ENCODE measurements at places on chromosomes 6 and 20.
A peak's percentile ranks its signal among the peaks of the same experiment; 100 is the strongest.

- DNase-seq: peak; percentile 67
Observed at GRCh38 chr20:52083627-52084232, 107.8 kb downstream of the ZFP64 start.

- DNase-seq: no peak
Observed at GRCh38 chr6:106974999-106975737, 639 bp upstream of the CD24 start.

DNA sequence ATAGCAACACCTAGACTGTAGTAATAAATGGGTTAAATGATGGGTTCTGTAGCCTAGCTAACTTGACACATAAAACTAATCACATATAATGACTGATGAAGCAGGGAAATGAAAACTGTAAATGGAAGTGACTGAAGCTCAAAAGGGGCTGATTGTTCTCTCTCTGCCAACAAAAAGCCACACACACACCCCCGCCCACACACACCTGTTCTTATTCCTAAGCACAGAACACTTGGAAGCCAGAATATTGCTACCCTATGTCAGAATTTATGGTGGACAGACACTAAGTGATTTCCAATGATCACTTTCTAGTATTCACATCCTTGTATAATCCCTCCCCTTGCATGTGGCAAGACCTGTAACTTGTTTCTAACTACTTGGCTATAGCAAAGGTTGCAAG, 603.5 kb downstream of the UTRN start:
- DNase-seq: no peak

- peak; percentile 54 for DNase-seq
Observed at GRCh38 chr6:80610846-80611245, 504.4 kb downstream of the BCKDHB start.

DNA sequence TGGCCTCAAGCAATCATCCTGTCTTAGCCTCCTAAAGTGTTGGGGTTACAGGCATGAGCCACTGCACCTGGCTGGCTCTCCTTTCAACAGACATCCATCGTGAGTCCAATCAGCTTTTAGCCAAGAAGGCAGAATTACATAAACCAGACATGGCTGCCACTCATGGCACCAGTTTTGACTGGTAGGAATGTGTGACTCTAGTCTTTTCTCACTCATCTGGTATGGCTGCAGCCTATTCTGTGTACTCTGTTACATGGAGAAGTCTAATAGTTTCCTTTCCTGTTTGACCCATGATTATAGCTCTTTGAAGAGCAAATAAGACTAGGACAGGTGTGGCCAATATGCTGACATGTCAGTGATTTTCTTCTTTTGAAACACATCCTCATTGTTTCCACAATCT, 27.0 kb upstream of the RNF144B start:
- no peak for DNase-seq

GRCh38 chr6:10643201-10643651, 51.2 kb downstream of the C6orf52 start:
- no peak for DNase-seq

DNA sequence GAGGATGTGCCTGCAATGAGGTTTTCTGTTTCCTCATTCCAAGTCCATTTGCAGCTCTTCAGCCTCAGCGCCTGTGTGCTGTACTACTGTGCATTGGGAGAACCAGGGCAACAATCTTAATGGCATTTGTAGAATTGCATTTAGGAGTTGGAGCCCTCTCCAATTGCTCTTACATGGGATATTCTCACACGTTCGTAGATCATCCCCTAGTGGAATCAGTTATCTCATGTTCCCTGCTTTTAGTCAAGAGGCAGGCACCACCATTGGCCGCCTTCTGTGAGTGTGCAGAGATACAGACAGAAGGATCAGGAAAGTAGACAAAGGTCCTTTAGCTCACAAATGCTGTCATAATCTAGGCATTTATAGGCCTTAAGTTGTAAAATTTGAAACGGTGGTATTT, 84.2 kb upstream of the RGS17 start:
- DNase-seq: no peak

GRCh38 chr20:54550776-54551396, 75.5 kb downstream of the DOK5 start:
- DNase-seq: no peak

- DNase-seq: no peak
Observed at GRCh38 chr6:44918671-44919296, 409.3 kb upstream of the RUNX2 start.

DNA sequence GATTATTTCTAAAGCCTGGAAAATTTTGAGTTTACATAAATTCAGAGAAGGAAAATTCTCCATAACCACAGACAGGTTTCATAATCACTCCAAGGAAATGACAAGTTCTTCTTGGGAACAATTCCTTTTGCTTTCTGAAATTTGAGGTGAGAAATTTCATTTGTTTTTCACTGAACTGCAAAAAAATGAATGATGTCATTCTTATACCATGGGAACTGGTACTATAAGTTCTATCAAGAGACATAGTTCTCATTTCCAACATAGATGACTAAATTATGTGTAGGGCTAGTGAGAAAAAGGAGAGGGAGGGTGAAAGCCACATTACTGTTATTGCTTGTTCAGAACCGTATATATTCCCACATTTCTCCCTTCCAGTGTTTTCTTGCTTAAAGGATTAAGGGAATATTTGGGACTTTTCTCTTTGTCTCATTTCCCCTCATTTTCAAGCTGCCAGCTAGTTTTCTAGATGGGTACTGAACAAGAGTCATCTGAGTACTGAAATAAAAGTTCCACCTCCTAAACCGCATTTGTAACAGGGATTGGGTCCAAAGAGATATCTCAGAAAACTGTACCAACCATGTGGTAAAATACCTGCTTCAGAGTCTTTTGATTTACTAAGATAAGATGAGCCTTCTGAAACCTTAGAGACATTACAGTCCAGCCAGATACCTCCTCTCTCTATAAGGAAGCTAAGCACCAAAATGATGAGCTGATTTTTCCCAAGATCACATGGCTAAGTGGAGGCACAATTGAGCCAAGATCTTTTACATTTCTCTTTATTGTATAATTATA, 144.3 kb upstream of the PRDM1 start:
- no peak for DNase-seq

DNA sequence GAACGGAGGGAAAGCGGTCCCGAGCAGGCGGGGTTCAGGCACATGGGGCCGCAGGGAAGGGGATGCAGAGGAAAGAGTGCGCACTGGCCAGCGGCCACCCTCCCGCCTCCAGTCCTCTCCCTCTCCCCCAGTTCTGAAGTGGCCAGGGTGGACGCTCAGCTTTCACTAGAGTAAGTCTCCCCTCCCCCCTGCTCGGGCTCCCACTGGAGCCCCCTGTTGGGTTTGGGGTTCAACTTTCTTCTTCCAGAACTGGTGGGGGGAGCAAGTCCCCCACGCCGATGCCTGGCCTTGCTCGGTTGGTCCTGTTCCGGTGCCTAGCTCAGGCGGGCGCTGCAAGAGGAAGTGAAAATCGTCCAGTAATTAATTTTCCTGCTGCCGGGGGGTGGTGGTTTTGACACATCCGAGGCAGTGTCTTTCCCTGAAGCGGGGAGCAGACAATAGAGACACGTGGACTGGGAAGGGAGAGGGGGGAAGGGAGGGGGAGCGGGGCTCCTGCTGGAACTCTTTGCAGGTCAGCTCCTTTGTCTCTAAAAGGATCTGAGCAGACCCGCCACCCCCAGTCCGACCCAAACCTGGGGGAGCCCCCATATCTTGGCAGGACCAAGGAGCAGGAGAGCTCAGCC, 824 bp upstream of the SCRT2 start:
- no peak for DNase-seq

DNA sequence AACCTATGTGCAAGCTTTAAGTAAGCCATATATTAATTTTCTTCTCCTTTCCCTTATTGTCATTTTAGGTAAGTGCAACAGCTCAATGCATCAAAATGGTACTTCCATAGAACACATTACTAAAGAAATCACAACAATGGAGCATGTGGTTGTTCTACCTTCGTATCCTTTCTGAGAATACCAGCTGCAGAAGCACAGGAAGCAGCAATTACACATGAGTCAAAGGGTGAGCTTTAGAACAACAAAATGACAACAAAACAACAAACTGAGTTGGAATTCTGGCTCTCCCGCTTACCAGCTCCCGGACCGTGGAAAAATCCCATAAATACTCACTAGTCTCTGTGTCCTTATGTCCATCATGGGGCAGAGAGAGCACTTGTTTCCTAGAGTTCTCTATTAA, 108.9 kb downstream of the BCAS1 start:
- no peak for DNase-seq

DNA sequence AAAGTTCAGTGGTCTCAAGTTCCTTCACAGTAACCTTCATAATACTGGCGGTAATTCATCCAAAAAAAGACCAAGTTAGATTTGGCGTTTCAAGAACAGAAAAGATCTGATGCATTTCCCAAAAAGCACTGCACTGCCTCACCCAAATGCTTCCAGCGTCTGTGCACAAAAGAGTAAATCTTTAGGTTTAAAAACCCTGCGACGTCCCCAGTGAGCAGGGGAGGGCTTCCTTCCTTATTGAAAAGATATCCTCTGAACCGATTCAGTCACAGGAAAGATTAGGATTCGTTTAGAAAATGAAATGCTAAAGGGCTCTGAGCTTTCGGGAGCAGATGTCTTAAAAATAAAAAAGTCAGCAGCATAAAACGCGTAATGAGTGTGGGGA, 654 bp downstream of the TBC1D7 start:
- DNase-seq: peak; percentile 31

DNA sequence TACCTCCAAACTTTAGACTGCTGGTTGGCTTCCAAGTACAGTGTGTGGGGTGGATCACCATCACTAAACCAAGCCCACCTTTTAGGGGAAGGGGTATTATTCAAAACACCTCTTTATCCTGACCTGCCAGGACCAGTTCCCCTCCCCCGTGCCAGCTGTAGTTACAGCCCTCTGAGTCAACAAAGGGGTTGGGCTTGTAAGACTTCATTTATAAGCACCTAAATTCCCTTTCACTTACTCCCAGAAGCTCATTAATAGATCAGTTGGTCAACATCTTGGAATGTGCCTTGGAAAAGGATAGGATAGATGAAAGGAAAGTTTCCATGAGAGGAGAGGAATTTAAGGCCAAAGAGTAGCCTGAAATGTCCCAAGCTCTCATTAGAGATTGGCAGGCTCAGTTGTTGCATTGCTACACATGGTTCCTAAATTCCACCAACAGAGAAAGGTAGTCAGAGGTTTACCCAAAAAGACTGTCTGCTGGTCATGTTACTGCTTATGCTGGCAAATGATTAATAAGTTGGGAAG, 59.2 kb downstream of the TNFAIP3 start:
- peak; percentile 74 for DNase-seq

DNA sequence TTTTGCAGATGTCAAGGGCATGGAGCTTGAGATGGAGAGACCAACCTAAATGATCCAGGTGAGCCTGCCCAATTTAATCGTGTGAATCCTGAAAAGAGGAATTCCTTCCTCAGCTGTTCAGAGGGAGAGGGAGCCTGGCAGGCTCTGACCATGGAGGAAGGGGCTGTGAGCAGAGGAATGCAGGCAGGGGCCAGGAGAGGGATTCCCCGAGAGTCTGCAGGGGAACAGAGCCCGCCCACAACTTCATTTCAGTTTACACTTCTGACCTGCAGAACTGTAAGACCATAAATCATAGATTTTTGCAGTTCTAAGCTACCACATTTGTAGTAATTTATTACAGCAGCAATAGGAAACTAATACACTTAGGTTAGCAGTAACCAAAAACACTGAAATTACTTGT, 164.1 kb downstream of the TBXT start:
- DNase-seq: no peak

- DNase-seq: no peak
Observed at GRCh38 chr6:104713982-104714381, 145.7 kb downstream of the HACE1 start.

GRCh38 chr6:34243131-34243771, 5.6 kb downstream of the SMIM29 start:
- DNase-seq: peak; percentile 60

DNA sequence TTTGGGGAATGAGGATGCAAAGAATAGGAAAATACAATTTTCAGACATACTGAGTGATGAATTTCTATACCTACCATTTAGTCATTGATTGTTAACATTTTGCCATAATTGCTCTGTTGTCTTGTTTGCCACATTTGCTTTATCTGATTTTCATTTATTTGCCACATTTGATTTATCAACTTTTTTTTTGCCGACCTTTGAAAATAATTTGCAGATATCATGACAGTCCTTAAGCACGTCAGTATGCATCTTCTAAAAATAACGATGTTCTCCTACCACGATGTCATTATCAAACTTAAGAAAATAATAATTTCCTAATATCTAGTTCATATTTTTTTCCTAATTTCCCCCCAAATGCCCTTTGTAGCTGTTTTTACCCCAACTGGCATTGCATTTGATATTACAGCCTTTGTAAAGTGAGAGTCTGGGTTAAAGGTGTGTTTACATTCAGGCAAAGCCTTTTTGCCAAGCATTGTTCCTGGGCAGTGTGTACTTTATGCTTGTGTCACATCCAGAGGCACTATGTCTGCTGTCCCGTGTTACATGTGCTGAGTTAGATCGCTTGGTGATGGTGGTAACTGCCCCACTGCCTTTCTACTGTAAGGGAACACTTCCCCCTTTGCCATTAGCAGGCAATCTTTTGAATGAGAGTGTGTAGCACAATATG, 26.4 kb downstream of the SEC23B start:
- DNase-seq: no peak

DNA sequence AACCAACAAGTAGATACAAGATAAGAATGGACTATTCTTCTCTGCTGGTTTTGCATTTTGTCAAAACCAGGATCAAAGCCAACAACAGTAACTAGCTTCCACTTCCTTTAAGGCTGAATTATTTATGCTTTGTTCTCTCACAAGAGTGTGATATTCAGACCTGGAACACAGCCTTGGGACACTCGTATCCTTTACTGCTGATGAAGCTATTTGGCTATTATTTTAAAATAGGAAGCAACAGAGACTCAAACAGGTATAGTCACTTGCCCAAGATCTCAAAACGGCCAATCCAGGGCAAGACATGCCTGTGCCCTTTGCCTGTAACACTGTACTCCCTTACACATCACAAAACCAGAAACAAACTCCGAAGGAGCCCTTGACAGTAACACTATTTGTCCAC, 19.9 kb downstream of the SPTLC3 start:
- DNase-seq: no peak

GRCh38 chr6:2865270-2865669, 23.6 kb upstream of the SERPINB1 start:
- no peak for DNase-seq

DNA sequence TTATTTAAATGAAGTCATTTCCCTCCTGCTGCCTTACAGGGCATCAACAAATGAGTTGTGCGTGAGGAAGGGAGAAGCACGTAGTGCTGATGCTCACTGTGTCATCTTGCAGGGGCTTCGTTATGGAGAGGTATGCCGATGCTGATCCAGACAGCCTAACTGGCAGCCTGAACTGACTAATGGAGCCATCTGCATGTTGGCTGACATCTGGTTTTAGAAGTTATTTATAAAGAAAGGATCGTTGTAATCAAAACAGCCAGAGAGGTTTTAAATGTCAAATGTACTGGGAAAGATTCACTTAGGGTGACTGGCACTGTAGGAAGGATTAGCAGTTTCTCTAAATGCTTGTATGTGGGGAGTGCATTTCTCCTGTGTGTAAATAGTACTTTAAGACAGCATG, 54.6 kb downstream of the FARS2 start:
- DNase-seq: no peak

All from A172 (cell line).